T47D (cell line): ENCODE measurements at places on chromosomes 11 and 22.

GRCh38 chr11:528166-528814, 7.1 kb downstream of the HRAS start:
- no peak for DNase-seq

DNA sequence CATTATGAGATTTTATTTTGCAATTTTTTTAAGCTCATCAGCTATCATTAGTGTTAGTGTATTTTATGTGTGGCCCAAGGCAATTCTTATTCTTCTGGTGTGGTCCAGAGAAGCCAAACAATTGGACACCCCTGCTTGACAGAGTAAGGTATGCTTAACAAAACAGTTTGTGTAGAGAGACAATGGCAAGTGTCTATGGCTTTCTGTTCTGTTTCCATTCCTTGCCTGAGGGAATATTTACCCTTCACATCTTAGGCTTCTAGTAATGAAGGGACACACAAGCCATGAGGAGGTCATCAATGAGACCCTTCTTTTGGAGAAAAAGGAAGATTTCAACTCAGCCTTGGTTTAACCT, 1278.4 kb upstream of the TENM4 start:
- DNase-seq = no peak

DNA sequence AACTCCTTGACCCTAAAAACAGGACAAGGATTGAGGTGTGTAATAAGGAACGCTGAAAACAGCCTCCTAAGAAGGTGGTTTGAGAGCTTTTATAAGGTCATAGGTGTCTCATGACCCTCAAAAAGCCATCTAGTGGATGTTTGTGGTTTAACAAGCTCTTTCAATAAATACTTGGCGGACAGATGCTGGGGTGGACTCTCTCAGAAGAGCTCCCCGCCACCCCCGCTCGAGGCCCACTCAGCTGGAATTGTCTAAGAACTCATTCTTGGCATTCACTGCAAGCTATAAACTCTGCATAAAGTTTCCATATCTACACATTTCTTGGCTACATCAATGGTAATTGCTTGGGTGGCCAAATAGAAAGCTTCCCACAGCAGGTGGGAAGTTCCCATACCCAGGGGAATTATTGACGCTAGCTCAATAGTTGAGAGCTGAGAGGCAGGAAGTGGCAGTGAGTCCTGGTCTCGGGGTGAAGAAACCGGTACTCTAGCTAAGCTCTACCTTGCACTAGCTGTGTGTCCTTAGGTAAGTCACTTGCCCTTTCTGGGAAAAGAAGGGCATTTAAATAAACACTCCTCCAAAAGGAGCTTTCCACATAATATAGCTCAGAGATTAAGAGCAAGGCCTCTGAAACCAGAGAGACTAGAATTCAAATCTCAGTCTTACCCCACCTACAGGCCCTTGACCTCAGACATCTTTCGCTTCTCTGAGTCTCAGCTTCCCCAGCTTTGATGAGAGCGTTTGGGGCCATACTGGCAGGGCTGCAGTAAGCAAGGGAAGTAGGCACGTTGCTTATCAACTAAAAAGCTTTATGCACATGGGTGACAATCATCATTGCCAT, 6.4 kb downstream of the MS4A15 start:
- peak; percentile 73 for DNase-seq

DNA sequence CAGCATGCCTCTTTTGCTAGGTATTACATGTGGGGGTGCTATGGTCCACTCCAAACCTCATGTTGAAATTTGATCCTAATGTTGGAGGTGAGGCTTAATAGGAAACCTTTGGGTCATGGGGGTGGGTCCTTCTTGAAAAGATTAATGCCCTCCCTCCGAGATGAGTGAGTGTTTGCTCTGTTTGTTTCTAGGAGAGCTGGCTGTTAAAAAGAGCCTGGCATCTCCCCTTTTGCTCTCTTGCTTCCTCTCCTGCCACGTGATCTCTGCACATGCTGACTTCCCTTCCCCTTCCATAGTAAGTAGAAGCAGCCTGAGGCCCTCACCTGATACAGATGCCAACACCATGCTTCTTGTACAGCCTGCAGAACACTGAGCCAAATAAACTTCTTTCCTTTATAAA, 104.5 kb downstream of the FAT3 start:
- DNase-seq = no peak

- no peak for DNase-seq
Observed at GRCh38 chr11:113818426-113818825, 38.8 kb downstream of the CLDN25 start.
